ENCODE measurements at places on chromosomes 13 and 19. TPM values are rescaled to one million over a fixed set of nuclear protein-coding genes. Genes with fewer than 3 reads are reported as not detected.

Gene ZNF470
- total RNA-seq: 2.5 TPM

Gene ZNF69
- total RNA-seq: 4.2 TPM

- H3K27me3 ChIP-seq: no peaks in the 10 kb centered on the region
- no peaks in the 10 kb centered on the region for H3K36me3 ChIP-seq
- DNase-seq: no peak
Observed at GRCh38 chr13:64755961-64756360, 2474.2 kb downstream of the PCDH9 start.

- H3K4me3 ChIP-seq: no peak overlapping the region
- no peak for DNase-seq
- peaks cover 5% of the 10 kb centered on the region for H3K4me1 ChIP-seq
Observed at GRCh38 chr19:49336482-49337266, 1.5 kb downstream of the CD37 start.

- no peaks in the 10 kb centered on the region for H3K4me1 ChIP-seq
- H3K27ac ChIP-seq: no peak overlapping the region
- no peak for DNase-seq
- H3K36me3 ChIP-seq: peaks cover 19% of the 10 kb centered on the region
- H3K27me3 ChIP-seq: no peaks in the 10 kb centered on the region
- no peak overlapping the region for H3K4me3 ChIP-seq
Observed at GRCh38 chr13:46041419-46041839, 11.1 kb downstream of the ZC3H13 start.

- no peaks in the 10 kb centered on the region for H3K27me3 ChIP-seq
- no peak overlapping the region for H3K27ac ChIP-seq
- no peaks in the 10 kb centered on the region for H3K36me3 ChIP-seq
- H3K4me1 ChIP-seq: no peaks in the 10 kb centered on the region
Observed at GRCh38 chr13:90547272-90547790, 800.2 kb upstream of the MIR17HG start.

- H3K4me3 ChIP-seq: no peak overlapping the region
- H3K36me3 ChIP-seq: peaks cover 7% of the 10 kb centered on the region
- no peak for DNase-seq
- peak overlapping the region; percentile 99 for H3K27ac ChIP-seq
Observed at GRCh38 chr19:55598034-55598433, 1.3 kb downstream of the FIZ1 start.
